ENCODE measurements at places on chromosomes 7 and 10.

DNA sequence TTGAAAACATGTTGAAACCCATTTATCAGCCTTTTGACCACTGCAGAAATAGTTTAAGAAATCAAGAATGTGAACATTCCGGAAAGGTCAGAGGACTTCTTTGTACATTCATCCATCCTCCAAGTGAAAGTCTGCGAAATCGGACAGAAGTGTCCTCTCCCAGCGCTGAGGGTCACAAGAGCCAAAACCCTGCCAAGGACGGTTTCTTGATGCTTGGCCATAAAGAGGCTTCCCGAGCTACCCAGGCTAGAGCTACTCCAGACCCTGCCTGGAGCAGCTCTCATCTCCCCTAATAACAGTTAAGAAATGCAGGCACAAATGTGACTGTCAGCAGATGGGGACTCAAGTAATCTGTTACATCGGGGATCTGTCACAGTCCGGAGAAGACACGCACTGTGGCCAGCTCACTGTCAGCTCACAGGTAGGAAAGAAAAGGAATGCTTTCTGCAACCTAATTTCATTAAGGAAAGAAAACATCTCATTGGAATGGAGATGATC, 4.5 kb upstream of the CYTH3 start:
- no peak for DNase-seq

- peak; percentile 5 for DNase-seq
Observed at GRCh38 chr10:106705681-106706100, 458.8 kb downstream of the SORCS1 start.

- no peak for DNase-seq
Observed at GRCh38 chr7:157139111-157139809, 534 bp downstream of the UBE3C start.

- peak; percentile 79 for DNase-seq
Observed at GRCh38 chr7:55140941-55141278, 122.1 kb downstream of the EGFR start.

DNA sequence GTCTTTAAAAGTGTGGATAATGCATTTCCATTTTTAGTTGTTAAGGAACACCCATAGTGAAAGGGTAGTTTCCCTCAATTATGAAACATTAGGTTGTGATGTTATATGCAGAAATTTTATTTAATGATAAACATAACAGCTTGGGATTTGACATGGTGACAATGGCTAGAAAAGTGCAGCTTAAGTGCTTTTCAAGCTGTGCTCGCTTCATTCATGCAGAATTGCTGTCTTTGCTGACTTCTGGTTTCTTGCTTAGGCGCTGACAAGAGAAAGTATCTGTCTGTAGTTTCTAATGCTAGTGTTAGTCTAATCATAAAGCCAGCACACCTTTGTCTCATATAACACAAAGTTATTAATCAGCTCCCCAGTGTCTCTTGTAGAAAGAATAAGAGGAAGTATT, 170.0 kb downstream of the ARL5B start:
- no peak for DNase-seq

DNA sequence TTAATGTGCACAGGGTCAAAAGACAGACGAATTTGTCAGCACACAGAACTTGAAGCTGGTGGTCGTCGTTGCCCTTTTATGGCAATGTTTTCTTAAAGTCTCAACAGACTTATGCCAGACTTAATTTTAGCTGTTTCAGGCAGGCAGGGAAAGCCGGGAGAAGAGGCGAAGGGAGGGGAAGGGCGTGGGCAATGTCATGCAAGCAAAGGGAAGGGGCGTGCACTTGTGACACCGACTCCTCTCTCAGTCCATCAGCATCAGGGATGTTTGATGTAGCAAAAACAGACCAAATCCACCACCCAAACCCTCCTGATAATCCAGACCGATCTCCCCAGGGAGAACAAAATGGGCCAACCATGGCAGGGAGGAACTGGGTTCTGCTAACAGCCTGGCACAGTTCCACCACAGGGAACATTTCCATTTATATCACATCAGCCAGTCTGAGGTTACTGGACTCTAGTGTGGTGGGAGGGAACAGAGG, 118.1 kb upstream of the RHEB start:
- DNase-seq, result no peak

DNA sequence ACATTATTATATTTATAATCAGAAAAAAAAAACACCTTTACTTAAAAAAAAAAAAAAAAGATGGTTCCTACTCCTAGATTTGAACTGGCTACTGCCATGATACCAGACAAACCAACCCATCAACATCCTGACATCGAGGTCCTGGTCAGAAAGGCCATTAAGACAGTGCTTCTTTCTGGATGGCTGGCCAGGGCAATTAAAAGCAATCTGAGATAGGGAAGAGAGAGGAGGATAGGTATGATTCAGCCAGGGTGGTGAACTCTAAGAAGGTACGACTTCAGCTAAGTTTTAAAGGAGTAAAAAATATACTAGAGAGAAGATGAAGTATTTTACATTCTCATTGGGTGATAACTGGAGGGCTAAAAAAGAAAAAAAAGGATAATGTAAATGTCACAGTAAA, 139.0 kb downstream of the DOCK4 start:
- no peak for DNase-seq

- DNase-seq, result no peak
Observed at GRCh38 chr10:93856349-93857145, 37.2 kb upstream of the SLC35G1 start.

GRCh38 chr10:87702260-87702972, 42.7 kb downstream of the PAPSS2 start:
- DNase-seq, result no peak

GRCh38 chr10:125159486-125159931, 854 bp downstream of the CTBP2 start:
- DNase-seq, result no peak

- no peak for DNase-seq
Observed at GRCh38 chr7:101564778-101565211, 64.3 kb downstream of the MYL10 start.

- DNase-seq, result no peak
Observed at GRCh38 chr7:45259227-45259596, 101.6 kb downstream of the RAMP3 start.

DNA sequence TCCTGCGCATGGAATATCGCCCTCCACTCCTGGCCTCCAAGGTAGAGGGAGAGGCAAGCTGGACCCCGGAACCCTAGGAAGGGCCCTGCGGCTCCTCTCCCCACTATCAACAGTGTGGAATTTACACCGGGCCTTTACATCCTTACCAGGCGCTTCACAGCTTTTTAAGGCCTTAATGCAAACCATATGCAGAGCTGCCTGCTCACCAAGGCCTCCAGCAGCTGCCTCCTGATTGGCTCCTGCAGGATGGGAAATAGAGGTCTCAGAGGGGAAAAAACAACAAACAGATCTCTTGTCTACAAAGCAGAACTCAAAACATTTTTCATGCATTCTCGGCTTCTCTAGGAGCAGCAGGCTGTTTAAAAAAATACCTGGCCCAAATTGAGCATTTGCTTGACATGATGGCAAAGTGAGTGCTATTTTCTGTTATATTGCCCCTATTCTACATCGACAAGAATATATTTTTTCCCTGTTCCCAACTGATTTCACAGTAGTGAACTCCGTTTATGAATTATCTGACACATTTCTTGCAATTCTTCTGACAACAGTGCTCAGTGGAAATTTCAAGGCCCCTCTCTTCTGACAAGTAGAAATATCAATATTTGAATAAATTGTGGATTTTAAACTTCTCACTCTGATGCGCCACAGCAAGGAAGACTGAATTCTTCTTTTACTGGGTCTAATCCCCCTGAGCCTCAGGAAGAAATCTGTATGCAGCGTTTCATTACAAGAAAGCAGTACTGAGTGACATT, 51.7 kb downstream of the EBF3 start:
- no peak for DNase-seq

- peak; percentile 83 for DNase-seq
Observed at GRCh38 chr7:150383710-150384397, 4.7 kb downstream of the ZNF775 start.

- no peak for DNase-seq
Observed at GRCh38 chr7:120526902-120527509, 254.0 kb downstream of the KCND2 start.

DNA sequence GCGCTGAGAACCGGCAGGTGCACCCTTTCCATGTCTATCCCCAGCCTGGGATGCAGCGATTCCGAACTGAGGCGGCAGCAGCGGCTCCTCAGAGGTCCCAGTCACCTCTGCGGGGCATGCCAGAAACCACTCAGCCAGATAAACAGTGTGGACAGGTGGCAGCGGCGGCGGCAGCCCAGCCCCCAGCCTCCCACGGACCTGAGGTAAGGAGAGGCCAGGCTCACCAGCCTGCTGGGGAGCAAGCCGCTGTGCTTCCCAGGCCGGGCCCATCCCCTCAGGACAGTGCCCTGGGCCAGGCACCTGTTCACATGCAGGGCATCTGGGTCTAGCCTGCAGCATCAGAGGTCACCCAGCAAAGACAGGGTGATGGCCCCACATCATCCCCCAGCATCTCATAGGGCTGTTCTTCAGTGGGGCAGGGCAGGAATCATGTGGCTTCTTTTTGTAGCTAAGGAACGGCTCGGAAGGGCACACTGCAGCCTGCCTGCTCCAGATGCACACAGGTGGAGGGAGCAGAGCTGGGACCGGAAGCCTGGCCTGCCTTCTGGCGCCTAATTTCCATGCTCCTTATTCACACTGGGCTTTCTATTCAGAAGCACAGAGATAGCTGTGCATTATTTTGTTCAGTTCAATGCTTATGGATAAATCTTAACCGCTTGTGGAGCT, 18.9 kb downstream of the BAG3 start:
- DNase-seq, result no peak

DNA sequence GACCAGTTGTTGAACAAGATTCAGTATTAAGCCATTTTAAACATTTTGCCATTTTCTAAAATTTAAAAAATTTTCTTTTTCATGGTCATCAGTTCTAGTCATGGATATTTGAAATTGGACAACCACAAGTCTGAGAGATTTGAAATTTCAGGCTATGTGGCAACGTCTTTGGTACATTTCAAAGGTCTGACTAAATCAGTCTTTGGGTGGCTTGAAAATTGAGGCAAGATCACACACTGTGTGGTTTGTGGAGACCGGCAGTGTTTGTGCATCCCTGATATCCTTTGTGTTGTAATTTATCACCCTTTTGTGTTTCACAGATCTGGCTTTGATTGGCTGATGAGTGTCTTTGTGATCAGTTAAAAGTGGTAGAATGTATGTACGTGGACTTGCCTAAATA, 35.7 kb downstream of the CCAR1 start:
- no peak for DNase-seq

DNA sequence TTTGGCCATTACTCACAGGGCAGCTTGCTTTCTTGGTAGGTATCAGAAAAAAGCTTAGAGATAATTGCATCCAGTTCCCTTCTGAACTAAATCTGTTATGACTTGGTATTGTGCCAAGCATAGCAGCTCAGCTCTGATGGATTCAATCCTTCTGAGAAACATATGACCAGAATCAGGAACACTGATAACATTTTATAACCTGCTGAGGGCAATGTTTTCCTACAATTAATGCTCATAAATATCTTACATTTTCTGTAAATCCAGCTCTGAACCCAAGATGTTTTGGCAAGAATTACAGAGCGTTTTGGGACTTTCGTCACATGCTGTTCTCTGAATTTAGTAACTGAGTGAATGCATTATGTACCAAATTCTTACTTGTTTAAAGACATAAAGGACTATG, 167.8 kb downstream of the KIF20B start:
- DNase-seq, result no peak

DNA sequence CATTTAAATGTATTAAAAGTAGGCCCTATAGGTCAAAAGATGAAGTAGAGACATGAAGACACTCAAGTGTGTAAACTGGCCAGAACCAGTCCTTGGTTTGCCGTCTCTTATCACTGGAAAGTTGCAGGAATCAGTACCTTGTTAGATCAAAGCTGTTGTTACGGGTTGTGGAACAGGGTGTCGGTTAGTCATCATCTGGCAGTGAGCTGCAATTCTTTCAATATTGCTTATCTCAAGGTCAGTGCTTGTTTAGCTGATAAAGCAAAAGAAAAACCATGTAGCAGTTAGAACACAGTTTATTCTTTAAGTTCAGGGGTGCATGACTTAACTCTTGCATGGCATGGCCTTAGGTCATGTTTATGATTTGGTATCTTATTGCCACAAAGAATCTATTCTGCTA, 10.0 kb upstream of the SLC13A1 start:
- DNase-seq, result no peak

- no peak for DNase-seq
Observed at GRCh38 chr10:35813219-35813618, 171.1 kb upstream of the FZD8 start.

DNA sequence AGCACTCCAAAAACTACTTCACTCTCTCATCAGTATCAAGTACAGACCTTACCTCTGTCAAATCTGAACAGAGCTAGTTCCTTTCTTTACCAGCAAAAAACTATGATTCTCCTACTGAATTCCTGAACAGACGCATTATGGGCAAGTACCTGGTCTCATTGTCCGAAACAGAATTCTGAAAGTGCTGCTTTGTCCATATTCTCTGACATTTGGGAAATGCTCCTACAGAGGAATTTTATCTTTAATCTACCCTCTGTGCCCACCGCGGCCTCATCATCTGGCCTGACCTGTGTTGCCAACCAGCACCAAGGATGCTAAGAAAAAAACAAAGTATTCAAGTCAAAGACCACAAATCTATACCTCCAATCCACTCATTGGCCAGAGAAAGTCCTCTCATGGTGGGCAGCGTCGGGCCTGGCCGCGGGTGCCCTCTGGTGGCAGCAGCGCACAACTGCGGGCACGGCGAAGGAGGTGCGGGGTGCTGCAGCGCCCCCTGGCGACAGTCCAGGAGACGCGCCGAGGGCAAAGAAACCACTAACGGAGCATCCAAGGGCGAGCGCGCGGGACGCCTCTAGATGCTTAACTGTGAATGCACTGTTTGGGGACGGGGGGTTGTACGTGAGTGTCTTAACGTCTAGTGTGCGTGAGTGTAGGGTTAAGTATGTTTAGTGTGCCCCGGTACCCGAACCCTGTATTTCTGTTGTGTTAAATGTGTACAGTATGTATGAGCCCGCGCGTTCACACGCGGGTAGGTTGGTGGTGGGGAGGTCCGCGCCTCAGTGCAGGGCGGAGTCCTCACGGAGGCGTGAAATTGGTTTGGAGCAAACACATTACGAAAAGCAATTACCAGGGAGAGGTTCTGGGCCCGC, 5.0 kb upstream of the GBX1 start:
- peak; percentile 39 for DNase-seq

GRCh38 chr7:88357781-88358525, 51.3 kb upstream of the STEAP4 start:
- no peak for DNase-seq

DNA sequence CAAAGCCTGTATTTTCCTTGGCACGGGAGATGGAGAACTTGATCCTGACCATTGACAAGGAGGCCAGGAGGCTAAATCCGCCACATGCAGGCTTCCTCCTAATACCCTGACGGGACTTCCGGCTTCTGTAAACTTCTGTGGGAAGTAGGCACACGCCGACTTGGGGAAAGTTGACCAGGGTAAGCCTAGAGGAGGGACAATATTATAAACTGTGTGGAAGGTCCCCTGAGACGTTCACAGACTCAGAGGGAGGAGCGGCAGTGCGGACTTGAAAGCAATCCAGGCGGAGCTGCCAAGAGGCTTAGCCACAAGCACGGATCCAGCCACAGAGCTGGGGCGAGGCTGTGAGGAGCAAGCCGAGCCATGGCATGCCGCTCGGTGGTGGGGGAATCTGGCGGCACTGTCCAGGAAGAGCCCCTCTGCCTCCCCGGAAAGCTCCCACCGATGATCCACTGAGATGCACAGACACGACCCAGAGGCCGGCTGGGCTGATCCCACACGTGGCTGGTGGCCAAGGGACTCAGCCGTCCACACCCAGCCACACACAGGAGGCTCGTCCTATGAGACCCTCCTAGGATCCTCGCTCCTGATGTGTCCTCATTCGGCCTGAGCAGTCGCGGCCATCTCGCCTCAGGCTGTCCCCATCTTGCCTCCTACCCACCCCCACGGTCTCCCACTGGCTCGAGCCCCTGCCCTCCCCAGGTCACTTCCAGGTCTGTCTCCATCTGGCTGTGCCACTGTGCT, 40.0 kb upstream of the INSIG1 start:
- DNase-seq, result no peak

- peak; percentile 21 for DNase-seq
Observed at GRCh38 chr10:67818323-67818722, 19.7 kb downstream of the DNAJC12 start.
